Effector CD4-positive, alpha-beta T cell (primary cell): ENCODE measurements at places on chromosomes 2 and 18.

DNA sequence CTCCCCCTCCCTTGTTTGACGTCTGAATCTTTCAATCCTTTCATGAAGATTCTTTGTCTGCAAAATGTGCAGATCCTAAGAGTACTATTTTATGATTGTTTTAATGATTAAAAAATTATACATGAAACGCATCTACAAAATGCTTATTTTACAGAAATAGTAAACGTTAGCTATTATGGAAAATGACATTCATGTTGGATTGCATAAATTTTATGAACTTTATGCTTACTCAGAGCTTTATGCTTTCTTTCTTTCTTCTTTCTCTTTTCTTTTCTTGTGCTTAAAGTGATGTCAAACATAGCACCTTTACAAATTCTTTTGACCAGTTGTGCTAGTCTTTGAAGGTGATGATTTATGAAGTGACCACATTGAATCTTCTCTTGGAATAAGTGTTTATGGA is 805.4 kb downstream of the ADCYAP1 start:
- no peak for DNase-seq

DNA sequence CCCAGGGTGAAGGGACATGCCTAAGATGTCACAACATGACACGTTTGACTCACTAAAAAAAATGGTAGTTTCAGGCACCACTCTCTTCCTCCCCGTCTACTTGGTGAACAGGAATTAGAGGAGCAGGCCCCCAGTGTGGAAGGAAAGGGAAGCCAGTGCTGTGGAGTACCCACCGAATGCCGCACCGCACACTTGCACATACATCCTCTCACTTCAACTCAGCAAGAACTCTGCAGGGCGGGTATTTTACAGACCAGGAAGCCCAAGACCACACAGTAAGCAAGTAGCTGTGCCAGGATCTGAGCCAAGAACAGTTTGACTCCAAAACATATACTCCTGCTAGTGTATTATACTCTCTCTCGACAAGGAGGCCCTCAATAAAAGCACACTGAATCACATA is 69.8 kb downstream of the BCL2 start:
- DNase-seq, result no peak

GRCh38 chr2:225017098-225017685 is 25.1 kb downstream of the DOCK10 start:
- no peak for DNase-seq

DNA sequence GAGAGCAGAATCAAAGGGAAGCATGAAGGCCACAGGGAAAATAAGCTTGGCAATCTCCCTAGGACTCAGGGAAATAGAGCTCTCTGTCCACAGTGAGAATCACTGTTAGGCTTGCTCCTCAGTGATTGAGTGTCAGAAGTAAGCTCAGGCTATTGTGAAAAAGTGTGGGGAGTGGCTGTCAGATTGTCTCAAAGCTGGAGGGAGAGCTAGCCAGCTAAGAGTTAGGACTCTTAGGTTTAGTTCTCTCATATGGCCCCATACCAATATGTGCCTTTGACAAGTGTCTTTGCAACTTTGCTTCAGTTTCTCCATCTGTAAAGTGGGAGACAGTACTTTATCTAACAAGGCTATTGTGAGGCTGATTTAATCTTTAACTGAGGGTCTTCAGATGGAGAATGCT is 17.2 kb downstream of the EIF4E2 start:
- no peak for DNase-seq

- no peak for DNase-seq
Observed at GRCh38 chr2:238408615-238409340, 17.9 kb upstream of the ASB1 start.

DNA sequence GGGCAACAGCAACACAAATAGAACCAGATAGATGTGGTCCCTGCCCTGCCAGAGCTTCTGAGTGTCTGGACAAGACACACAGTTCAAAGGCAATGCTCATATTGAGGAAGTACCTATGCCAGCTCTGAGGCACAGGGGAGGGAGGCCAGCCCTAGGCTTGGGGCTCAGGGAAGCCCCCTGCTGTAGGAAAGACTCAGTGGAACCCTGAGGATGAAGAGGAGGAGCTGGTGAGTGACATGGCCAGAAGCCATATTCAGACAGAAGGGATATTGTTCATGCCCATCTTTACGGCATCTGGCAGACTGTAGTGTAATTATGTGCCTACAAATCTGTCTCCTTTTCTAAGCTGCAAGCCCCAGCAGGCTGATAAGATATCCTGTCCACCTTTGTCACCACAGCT is 8.8 kb downstream of the SIGLEC15 start:
- no peak for DNase-seq

DNA sequence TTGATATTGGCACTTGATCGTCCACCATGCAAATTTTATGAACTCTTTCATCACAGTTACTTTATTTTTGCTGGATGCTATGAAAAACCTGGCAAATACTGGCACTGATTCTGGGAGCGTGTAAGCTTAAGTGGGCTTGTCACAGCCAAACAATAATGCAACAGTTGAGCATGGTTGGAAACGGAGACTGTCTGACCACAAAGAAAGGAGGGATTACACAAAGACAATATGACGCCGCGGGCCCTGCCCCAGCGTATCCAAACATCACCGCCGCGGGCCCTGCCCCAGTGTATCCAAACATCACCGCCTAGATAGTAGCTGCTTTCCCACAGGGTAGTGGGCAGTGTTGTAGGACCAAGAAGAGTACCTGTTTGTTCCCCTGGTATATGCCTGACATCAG is 135.9 kb downstream of the PRPF40A start:
- DNase-seq, result no peak

DNA sequence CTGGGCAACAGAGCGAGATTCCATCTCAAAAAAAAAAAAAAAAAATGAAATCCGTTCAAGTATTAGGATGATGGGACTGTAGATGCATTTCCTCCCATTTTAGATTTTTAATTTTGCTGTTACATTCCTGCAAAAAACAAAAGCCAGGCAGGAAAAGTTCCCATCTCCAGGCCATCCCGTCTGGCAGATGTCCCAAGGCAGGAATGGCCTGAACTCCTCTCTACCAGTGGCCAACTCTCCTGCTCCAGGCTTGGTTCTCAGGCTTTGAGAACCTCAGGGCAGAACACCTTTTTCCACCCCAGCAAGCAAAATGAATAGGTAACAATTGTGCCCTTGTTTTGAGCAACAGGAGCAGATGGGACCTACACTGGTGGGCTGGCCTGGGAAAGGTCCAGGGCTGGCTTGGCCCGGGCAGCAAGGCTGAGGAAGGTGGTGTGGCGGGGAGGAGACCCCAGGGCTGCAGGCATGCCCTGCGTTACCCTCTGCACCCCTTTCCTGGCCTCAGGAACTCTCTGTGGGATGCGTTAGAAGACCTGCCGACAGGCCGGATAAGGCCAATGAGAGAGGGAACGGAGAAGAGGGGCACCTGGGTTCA is 86.0 kb downstream of the FAM210A start:
- DNase-seq, result no peak

DNA sequence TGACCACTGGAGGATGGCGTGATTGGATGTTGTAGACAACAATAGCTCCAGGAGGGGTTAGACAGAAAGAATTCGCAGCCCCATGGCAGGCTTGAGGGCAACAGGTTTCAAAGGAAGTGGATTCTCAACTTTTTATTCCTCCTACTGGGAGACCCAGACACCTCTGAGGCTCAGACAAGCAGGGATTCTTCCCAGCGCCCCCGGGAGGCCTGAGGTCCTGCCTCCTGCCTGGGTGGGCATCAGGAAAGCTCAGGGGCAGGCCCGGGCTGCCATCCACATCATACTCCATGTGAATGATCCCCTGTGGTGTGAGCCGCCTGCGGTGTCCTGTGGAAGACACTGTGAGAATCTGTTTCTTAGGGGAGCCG is 203.5 kb downstream of the CYP26B1 start:
- DNase-seq, result no peak

- DNase-seq, result no peak
Observed at GRCh38 chr2:70448041-70448440, 105.6 kb downstream of the TGFA start.

GRCh38 chr2:187576906-187577305 is 22.7 kb upstream of the TFPI start:
- DNase-seq, result no peak

DNA sequence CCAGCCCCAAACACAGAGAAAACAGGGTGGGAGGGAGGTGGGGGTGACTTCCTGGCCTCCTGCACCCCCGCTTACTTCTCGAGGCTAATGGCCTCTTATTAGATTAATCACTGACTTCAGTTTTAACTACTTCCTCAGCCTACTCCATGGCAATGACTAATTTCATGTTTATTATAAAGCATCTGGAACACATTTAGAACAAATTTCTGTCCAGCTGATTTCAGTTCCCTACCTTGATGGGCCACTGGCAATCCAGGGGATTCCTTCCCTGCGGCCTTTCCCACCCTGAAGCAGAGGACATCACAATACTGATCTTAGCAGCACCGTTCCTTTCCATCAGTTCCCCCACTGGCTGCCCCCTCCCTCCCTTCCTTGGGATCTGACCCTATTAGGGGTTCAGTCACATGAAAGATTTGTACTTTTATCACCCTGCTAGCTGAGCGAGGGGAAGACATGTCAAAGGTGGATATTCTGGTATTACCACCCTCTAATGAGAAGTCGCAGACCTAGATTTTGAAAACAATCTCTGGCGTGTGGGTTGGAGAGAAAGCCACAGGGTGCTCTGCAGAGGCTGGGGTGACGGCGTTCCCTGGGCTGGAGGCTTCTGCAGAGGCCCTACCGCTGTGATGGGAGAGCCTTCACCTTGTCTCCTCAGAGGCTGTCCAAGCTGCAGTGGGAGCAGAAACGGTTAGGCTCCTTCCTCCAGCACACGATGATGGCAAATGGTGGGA is 67.6 kb downstream of the KIAA2012 start:
- no peak for DNase-seq

GRCh38 chr2:223093436-223094241 is 41.6 kb downstream of the KCNE4 start:
- no peak for DNase-seq
